ENCODE measurements at places on chromosomes 3 and 15. TPM values are rescaled to one million over a fixed set of nuclear protein-coding genes. Genes with fewer than 3 reads are reported as not detected.
A peak's percentile ranks its signal among the peaks of the same experiment; 100 is the strongest.

DNA sequence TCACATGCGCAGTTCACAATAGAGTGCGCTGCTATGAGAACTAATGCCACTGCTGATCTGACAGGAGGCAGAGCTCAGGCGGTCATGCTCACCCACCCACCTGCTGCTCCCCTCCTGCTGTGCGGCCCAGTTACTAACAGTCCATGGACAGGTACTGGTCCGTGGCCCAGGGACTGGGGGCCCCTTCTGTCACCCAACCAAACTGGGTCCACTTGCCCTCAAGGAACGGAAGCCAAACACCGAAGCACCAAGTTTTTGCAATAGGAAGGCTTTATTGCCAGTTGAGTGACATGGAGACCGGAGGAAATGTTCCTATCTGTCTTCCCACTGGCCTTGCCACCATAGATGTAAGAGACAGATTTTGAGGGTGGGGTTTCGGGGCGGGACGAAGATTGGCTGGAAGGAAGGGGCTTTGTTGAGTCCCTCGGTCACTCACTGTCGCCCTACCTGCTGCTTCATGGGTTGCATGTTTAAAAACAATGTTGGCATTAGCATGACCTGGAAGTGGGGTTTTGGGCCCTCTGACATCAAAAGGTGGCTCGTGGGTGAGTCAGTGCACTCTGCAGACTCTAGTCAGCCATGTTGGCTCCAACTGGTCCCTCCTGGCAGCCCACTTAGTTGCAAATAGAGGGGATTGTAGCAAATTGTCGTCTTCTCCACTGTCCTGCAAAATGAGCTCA is 141.0 kb downstream of the TJP1 start:
- no peak for DNase-seq

Gene FLNB
- 130 TPM for total RNA-seq

GRCh38 chr15:48638963-48639362 is 6.5 kb downstream of the FBN1 start:
- no peak for DNase-seq

DNA sequence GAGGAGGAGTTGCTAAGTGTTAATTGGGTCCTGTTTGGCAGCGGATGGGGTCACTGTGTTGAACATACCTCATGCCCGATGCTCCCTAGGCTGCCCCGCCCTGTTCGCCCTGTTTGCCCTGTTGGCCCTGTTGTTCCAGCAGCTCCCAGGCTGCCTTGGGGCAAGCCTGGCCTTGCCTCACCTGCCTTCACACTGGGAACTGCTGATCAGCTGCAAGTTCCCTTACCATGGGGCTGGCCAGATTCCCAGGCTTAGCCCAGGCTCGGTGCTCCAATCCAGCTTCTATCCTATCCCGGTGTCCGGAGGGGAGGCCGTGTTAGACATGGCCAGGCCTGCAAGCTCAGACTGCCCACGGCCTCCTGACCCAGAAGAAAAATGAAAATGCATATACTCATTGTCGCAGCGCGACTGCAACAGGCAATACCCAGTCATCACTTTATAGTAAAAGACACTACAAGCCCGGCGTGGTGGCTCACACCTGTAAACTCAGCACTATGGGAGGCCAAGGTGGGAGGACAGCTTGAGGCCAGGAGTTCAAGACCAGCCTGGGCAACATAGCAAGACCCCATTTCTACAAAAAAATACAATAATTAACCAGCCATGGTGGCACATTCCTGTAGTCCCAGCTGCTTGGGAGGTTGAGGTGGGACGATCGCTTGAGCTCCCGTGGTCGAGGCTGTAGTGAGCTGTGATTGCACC is 42.9 kb upstream of the ZNF710 start:
- peak; percentile 24 for DNase-seq

Gene PLSCR2
- total RNA-seq = not detected

GRCh38 chr3:27639271-27639670 is 82.9 kb downstream of the EOMES start:
- DNase-seq = no peak

GRCh38 chr3:71389911-71390573 is 193.5 kb downstream of the FOXP1 start:
- peak; percentile 39 for DNase-seq

- DNase-seq = no peak
These were observed 251.3 kb upstream of the NR2E3 start for GRCh38 chr15:71559098-71559497.

- no peak for DNase-seq
These were observed 192.0 kb upstream of the TPRG1 start for GRCh38 chr3:188979669-188980310.

Gene CPA3
- not detected for total RNA-seq

- DNase-seq = no peak
These were observed 38.9 kb upstream of the LIMD1 start for GRCh38 chr3:45555666-45556065.

DNA sequence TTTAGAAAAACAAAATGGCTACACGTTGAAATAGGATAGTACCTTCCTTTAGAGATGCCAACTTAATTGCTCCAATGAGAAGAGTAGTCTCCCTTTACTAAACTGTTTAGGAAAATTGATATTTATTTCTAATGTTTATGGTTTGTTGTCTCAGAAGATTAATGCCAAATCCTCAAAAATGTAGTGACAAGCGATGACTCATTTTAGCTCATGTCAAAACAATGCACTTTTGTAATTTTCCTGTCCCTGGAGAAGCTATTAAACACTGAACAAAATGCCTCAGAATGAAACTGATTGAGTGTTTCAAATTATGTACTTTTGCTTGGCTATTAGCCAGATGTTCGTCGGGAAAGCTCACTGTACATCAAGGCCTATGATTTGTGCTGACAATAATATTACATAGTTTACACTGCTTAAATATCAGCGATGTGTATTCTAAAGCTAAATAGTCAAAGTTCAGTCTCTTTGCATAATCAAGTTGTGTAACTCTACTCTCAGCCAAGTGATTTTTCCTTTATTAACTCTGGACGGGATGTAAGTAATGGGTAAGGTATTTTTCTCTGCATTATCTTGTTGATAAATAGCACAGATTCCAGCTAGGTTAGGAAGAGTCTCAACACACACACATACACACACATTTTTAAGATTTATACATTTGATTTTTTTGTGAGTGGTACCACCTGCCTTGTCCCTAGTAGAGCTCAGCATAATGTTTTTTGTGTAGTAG is 83.7 kb downstream of the CMSS1 start:
- DNase-seq = peak; percentile 94
